ENCODE measurements at places on chromosomes 2 and 18. TPM values are rescaled to one million over a fixed set of nuclear protein-coding genes. Genes with fewer than 3 reads are reported as not detected.

The TMEM163 gene
- total RNA-seq, result 0.95 TPM

The CD8B2 gene
- total RNA-seq, result not detected

The TM4SF20 gene
- total RNA-seq, result not detected

DNA sequence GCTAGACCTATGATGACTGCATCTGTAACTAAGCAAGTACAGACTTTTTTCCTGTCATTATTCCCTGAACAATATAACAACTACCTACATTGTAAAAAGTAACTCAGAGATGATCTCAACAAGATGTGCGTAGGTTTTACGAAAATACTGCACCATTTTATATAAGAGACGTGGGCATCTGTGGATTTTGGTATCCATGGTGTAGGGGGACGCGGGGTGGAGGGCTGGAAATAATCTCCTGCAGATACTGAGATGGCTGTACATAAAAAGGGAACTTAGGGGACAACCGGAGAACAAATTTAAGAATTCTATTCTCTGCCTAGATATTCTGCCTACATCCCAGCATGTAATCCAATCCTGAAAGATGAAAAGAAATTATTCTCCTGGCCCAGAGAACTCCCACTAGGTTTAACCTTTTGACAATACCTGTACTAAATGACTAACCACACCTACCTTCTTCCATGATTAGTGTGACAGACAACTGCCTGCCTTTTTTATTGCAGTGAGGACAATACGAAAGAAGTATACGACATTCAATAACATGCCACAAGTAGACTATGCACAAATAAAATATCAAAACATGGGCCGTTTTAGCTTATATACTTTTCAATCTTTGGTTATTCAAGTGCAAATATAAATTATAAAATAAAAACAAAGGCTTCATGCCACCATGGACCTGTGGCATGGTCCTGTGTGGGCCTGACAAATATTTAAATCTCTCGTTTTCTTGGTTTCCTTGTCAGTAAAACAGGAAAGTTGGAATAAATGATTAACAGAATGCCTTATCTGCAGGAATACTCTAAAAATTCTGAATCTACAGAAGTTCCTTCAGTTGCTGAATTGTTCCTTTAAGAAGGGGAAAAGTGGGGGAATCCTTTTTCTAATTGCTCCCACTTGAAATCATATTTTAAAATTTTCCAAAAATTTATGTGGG is 46.3 kb downstream of the RTN4 start:
- peaks cover 13% of the 10 kb centered on the region for H3K4me1 ChIP-seq
- no peak for DNase-seq

DNA sequence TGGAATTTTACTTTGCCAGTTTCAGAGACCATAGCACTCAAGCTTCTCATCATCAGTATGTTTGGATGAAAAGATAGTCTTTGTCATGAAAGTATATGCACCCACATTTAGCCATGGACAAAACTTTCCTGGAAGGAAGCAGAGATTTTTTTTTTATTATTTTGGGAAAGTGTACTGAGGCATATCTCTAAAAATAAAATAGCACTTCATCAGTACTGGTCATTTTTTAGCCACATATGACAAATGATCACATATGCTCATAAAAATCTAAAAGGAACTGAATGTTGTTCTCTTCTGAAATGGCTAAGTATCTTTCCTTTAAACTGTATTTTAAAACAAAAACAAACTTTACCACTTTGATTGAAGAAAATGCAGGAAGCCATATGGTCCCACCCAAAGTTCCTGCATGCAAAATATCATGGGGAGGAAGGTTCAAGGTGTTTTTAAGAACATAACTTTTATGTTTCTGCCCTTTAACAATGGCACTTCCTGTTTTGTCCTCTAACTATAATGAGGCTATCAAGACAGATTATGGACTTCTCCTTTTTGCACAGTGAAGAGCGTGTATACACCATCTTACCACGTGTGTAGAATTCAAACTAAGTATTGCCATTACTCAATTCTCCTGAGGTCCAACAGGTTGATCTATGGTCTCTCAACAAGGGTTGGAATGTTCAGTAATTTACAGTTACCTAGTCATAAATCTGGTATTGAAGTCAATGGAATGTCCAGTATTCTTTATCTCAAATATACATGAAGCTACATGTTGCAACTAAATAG is 77.1 kb upstream of the SLC39A10 start:
- H3K36me3 ChIP-seq, result no peaks in the 10 kb centered on the region
- no peaks in the 10 kb centered on the region for H3K27me3 ChIP-seq
- H3K4me1 ChIP-seq, result no peaks in the 10 kb centered on the region

DNA sequence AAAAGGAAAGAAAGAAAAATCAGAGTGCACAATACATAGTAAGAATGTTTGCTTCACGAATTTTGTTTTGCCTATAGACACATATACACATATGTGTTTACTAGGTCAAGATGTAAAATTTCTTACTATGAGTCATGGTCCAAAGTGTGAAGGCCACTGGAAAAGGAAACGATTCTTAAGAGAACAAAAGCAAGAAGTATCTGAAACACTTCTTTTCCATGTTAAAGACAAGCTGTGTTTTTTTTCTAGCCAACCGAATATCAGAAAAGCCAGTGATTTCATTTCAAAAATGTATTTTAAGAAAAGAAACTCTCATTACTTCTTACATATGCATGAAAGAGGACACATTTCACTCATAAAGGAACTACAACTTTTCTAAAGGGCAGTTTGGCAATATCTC is 24.9 kb downstream of the PECR start:
- no peaks in the 10 kb centered on the region for H3K27me3 ChIP-seq
- no peak overlapping the region for H3K27ac ChIP-seq
- H3K4me1 ChIP-seq, result no peaks in the 10 kb centered on the region
- no peak for DNase-seq
- no peak overlapping the region for H3K4me3 ChIP-seq
- H3K36me3 ChIP-seq, result peaks cover 10% of the 10 kb centered on the region

The CASP10 gene
- total RNA-seq, result 1.4 TPM

DNA sequence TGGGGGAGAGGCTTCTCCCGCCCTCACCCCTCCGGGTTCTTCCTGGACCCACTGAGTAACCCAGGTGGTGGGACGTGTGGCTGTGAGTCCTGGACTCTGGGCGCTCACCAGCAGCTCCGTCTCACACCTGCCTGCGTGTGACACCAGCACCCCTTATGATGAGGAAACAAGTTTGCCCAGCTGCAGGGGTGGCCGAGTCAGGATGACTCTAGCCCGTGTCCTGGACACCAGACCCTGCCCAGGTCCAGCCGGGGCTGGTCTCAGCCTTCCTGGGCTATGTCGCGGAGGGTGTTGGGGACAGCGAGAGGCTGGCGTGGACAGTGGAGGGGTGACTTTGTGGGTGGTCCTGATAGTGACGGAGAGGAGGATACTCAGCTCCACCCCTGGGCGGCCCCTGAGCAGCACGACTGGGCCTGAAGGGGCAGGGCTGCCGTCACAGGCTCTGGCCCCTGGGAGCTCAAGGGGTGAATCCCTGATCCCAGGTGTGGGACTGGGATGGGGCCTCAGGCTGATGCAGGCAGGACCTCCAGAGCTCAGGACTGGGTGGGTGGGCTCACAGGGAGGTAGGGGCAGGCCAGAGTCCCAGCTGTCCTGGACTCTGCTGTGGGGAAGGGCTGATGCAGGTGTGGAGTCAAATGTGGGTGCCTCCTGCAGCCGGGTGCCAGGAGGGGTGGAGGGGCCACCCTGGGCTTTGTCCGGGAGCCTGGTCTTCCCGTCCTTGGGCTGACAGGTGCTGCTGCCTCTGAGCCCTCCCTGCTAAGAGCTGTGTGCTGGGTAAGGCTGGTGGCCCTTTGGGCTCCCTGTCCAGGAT is 3.7 kb downstream of the GPR35 start:
- no peak overlapping the region for H3K27ac ChIP-seq
- H3K4me1 ChIP-seq, result no peaks in the 10 kb centered on the region
- DNase-seq, result peak; percentile 43

DNA sequence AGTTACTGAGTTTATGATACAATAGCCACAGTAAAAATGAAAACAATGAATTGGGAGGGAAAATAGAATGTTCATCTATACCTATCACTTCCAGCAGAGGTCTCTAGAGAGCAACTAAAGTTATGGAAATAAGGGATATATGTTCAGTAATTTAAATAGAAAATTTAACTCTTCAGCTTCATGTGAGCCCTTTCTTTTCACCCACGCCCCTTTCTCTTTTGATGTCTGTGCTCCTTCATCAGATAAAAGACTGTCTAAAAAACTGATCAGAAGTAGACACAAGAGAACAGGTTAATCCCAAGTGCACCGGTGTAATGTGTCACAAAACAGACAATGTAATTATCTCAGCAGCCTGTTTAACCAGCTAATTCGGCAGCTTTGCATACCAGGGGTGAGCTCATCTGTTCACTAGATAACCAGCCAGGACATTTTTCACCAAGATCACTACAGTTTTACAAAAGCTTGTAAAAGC is 238.5 kb upstream of the ERBB4 start:
- H3K4me3 ChIP-seq, result no peak overlapping the region
- H3K27ac ChIP-seq, result no peak overlapping the region
- no peaks in the 10 kb centered on the region for H3K27me3 ChIP-seq
- no peaks in the 10 kb centered on the region for H3K36me3 ChIP-seq

GRCh38 chr2:152611458-152612231 is 105.6 kb downstream of the PRPF40A start:
- no peaks in the 10 kb centered on the region for H3K27me3 ChIP-seq
- H3K27ac ChIP-seq, result no peak overlapping the region
- no peaks in the 10 kb centered on the region for H3K4me1 ChIP-seq
- no peak for DNase-seq
- H3K4me3 ChIP-seq, result no peak overlapping the region
- H3K36me3 ChIP-seq, result peaks cover 4% of the 10 kb centered on the region

The SCYGR6 gene
- total RNA-seq, result not detected

GRCh38 chr2:148108385-148108784 is 87.5 kb downstream of the MBD5 start:
- no peaks in the 10 kb centered on the region for H3K36me3 ChIP-seq
- H3K4me1 ChIP-seq, result no peaks in the 10 kb centered on the region
- no peaks in the 10 kb centered on the region for H3K27me3 ChIP-seq
- H3K27ac ChIP-seq, result no peak overlapping the region
- DNase-seq, result no peak

The LRRTM4 gene
- total RNA-seq, result 17.3 TPM

GRCh38 chr2:10355471-10356438 is 53.1 kb downstream of the HPCAL1 start:
- H3K36me3 ChIP-seq, result no peaks in the 10 kb centered on the region
- no peak for DNase-seq
- no peaks in the 10 kb centered on the region for H3K27me3 ChIP-seq
- no peak overlapping the region for H3K27ac ChIP-seq
- peaks cover under 1% of the 10 kb centered on the region for H3K4me1 ChIP-seq

The POTEE gene
- 6.5 TPM for total RNA-seq

GRCh38 chr2:29115797-29116781 is 874 bp downstream of the CLIP4 start:
- peak; percentile 41 for DNase-seq
- peaks cover 2% of the 10 kb centered on the region for H3K4me1 ChIP-seq
- peaks cover 97% of the 10 kb centered on the region for H3K27me3 ChIP-seq
- H3K4me3 ChIP-seq, result peak overlapping the region; percentile 49

DNA sequence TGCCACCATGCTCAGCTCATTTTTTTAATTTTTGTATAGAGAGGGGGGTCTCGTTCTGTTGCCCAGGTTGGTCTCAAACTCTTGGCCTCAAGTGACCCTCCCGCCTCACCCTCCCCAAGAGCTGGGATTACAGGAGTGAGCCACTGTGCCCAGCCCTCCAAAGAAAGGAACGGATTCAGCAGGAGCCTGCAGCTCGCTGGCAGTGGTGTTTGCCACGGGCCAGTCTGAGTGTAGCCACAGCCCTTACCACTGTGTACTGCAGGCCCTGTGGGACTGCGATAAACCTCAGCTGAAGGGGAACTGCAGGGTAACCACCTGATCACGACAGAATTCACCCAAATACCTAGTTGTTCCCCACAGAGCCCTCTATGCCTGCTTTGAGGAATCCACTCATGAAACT is 6.8 kb downstream of the COPS9 start:
- no peak for DNase-seq
- no peaks in the 10 kb centered on the region for H3K27me3 ChIP-seq
- no peak overlapping the region for H3K4me3 ChIP-seq
- no peaks in the 10 kb centered on the region for H3K36me3 ChIP-seq
- no peak overlapping the region for H3K27ac ChIP-seq
- no peaks in the 10 kb centered on the region for H3K4me1 ChIP-seq

The LBX2 gene
- 0.12 TPM for total RNA-seq

The TEKT4 gene
- total RNA-seq, result not detected

DNA sequence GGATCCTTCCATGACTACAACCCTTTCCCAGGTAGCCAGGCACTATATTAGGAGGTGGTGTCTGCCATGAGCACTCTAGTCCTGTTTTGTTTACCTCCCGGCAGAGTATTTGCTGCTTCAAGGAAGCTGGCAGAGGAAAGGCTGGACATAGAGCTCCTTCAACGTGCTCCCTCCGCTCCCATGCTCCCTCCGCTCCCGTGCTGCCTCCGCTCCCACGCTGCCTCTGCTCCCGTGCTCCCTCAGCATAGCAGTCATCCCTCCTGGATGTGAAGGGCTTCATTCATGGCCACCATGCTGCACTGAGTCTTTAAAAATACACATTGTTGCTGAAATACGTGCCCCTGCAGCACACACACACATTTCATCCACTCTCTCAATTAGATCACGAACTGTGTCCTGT is 181.9 kb upstream of the MYT1L start:
- H3K27me3 ChIP-seq, result no peaks in the 10 kb centered on the region
- no peak for DNase-seq

The GPR75 gene
- total RNA-seq, result 1.1 TPM

- no peaks in the 10 kb centered on the region for H3K36me3 ChIP-seq
- no peak overlapping the region for H3K4me3 ChIP-seq
- no peak overlapping the region for H3K27ac ChIP-seq
- H3K4me1 ChIP-seq, result no peaks in the 10 kb centered on the region
Observed at GRCh38 chr2:175964195-175964594, 37.9 kb downstream of the LNPK start.

DNA sequence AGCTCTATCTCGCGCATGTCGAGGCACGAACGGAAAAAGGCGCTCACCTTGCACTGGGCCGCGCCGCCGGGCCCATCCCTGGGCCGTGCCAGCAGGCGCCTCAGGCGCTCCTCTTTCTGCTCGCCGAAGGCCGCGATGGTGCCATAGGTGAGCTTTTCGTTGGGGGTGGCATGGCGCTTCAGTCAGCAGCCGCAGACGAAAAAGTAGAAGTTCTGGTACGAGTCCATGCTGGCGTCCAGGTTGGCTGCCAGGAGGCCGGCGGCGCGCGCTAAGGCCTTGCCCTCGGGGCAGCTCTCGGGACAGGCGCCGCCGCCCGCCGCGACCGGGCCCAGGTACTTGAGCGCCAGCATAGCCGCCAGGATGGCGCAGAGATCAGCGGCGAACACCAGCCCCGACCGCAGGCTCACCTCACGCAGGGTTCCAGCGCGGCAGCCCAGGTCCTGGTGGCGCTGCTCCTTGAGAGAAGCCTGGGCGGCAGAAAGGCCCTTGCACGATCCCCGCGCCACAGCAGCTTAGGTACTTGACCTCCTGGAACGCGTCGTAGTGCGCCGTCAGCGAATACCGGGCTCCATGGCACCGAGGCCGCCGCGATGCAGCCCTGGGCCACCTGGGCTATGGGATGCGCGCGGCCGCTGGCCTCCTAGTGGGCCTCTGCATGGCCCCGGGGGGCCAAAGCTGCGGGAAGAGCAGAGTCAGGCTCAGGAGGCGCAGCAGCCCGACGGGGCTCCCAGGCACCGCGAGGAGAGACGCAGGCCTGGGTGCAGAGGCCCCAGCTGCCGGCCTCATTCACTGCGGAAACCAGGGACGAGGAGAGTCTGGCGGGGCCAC is 12.8 kb downstream of the ALPG start:
- peak; percentile 62 for DNase-seq
- H3K4me3 ChIP-seq, result peak overlapping the region; percentile 52
- H3K27ac ChIP-seq, result no peak overlapping the region
- H3K27me3 ChIP-seq, result peaks cover 80% of the 10 kb centered on the region

The PSTPIP2 gene
- 4.3 TPM for total RNA-seq

- no peaks in the 10 kb centered on the region for H3K4me1 ChIP-seq
- no peak for DNase-seq
- no peak overlapping the region for H3K4me3 ChIP-seq
Observed at GRCh38 chr2:215374002-215374401, 61.9 kb downstream of the FN1 start.

Measured in neural progenitor cell (in vitro differentiated cells).